ENCODE measurements at places on chromosomes 6 and 20.

DNA sequence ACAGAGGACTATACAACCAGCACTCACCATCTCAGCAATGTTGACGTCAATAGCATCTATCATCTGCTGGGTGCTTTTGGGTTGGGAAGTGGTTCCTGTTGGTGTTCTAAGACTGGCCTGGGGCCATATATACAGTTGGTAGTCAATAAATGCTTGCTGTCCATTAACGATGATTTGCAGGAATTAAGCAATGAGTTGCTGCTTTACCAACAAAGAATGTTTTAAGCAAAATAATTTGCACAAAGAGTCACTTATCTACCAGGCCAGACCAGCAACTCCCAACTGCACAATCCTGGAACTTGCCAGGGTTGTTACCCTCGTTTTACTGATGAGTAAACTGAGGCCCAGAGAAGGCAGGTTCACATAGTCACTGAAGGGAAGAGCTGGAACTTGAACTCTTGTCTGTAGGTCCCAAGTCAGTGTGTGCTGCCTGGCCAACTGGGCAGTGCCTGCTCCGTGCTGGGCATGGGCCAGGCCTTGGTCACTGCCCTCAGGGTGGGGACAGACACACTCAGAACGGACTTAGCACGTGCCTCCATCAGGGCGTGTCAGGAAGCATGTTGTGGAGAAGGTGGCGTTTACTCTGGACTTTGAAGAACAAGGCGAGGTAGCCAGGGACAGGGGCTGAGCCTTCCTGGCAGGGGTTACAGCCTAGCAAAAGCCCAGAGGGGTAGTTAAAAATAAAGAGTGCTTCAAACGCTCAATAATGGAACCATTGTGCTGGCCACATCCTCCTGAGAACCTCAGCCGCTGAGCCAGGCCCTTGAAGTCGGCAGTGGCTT lies 2.5 kb upstream of the SRC start:
- no peak for DNase-seq

DNA sequence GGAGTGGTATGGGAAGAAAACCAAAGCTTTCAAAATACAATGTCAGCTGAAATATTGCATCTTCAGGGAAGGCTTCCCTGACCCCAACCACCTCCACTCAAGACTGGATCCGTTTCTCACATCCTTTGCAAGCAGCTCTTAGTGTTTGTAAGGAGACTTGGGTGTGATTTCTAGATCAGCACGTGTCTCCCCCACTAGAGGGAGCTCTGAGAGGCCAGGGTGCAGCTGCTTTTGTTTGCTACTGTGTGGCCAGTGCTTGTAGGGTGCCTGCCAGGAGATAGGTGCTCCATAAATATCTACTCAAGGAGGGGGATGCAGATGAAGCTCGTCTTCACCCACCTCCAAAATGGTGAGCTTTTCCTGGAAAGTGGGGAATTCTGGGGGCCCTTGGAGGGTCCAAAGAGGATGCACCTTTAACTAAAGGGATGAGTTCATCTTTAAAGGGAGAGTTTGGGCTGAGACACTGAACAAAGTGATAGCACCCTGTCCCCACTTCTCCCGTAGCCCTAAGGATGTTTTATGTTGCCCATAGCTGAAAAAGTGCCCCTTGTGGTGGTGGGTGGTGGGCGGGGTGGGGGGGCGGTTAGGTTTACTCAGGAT lies 52.6 kb upstream of the MAFB start:
- peak; percentile 7 for DNase-seq

- DNase-seq: no peak
Measured at GRCh38 chr6:7188492-7188891, 80.7 kb downstream of the RREB1 start.

DNA sequence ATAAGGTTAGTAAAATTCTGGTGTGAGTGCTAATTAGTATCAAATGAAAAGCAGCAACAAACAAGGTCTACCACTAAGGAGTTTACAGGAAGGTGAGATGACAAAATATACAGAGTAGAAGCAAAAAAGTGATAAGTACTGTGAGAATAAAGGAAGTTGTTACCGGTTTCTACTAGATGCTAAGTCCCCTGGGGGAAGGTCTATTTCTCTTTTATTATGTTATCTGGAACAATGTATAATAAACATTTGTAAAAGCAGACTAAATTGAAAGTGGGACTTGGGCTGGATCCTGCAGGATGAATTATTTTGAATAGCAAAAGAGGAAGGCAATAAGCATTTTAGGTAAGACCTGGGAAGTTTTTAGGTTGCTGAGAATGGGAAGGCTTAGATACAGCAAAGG lies 158.7 kb upstream of the SLC22A16 start:
- DNase-seq: no peak

DNA sequence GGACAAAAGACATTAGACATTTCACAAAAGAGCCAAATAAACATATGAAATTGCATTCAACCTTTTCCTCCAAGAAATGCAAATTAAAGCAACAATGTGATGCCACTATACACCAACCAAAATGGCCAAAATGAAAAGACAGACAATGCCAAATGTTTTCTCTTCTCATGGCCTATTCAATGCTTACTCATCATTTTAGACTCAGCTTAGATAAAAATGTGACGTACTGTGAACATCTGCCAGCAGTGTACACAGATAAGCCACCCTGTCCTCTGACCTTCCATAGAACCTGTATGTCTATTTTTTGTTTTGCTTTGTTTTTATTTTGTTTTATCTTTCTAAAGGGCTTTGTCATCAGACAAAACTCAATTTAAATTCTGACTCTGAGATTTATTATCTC lies 385.2 kb downstream of the FRK start:
- DNase-seq: no peak

DNA sequence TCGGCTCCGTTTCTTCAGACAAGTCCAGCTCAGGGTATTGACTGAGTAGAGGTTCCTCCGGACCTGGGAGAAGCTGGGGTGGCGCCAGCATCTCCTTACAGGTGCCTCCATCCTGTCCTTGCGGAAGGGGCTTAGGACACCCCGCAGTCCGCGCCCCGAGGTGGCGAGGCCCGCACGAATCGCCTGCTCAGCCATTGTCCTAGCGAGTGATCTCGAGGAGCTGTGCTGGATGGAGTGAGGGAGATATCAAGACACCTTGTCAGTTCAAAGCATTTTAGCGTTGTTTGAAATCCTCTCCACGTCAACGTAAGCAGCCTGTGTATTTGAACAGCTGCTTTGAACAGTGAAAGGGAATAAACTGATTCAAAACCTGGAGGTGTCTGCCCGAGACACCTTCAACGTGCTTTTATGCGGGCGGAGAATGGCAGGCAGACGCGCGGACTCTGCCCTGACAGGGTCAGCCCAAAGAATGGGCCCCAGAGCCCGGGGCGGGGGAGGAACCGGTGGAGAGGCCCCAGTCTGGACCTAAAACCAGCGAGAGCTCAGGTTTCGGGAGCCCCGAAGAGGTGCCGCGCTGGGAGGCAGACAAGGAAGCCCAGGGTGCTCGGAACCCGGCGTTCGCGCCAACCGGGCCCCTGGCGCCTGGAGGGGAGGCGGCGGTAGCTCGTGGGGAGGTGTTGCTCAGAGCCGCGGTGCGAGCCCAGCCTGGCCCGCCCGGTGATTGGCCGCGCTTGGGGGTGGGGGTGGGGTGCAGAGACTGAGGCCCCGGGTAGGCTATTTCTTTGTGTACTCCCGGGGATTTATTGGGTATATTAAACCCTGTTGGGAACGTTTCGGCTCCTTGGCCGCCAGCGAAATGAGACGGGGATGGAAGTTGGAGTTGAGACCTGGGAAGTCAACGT lies 3.1 kb upstream of the POU3F2 start:
- DNase-seq: no peak

GRCh38 chr6:21855811-21856455 lies 262.4 kb downstream of the SOX4 start:
- DNase-seq: no peak

GRCh38 chr6:137217801-137218472 lies 1.2 kb downstream of the IFNGR1 start:
- DNase-seq: no peak

GRCh38 chr20:4216142-4216735 lies 200.9 kb upstream of the RNF24 start:
- DNase-seq: no peak

GRCh38 chr6:133502441-133503335 lies 261.5 kb downstream of the EYA4 start:
- DNase-seq: peak; percentile 63

DNA sequence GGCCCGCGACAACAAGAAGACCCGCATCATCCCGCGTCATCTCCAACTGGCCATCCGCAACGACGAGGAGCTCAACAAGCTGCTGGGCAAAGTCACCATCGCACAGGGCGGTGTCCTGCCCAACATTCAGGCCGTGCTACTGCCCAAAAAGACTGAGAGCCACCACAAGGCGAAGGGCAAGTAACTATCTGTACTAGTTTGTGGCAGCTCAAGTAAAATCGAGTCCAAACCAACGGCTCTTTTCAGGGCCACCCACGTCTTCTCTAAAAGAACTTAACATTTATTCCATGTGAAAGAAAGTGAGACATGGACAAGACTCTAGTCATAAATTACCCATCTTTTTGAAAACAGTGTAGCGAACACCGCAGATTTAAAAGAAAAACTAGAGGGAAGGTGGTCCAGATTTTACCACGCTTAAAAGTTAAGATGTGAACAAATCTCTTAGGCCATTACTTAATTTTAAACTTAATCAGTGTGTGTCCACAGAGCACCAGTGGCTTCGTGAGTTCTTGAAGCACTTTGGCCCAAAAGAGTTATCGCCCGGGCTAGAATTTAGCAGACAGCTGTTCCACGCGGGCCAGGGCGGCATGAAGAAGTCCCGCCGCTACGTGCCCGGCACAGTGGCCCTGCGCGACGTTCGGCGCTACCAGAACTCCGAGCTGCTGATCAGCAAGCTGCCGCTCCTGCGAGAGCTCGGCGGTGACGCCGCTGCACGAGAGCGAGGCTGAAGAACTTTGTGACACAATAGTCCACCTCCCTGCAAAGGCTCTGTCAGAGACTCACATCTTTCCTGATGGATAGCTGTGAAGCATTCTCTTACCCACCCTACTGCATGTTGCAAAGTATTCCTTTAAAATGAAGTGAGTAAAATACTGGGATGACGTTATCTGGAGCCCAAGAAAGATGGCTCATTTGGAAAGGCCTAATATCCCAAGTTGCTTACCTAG lies 113.9 kb upstream of the PRSS16 start:
- no peak for DNase-seq

GRCh38 chr20:21272679-21273078 lies 30.5 kb upstream of the XRN2 start:
- no peak for DNase-seq

DNA sequence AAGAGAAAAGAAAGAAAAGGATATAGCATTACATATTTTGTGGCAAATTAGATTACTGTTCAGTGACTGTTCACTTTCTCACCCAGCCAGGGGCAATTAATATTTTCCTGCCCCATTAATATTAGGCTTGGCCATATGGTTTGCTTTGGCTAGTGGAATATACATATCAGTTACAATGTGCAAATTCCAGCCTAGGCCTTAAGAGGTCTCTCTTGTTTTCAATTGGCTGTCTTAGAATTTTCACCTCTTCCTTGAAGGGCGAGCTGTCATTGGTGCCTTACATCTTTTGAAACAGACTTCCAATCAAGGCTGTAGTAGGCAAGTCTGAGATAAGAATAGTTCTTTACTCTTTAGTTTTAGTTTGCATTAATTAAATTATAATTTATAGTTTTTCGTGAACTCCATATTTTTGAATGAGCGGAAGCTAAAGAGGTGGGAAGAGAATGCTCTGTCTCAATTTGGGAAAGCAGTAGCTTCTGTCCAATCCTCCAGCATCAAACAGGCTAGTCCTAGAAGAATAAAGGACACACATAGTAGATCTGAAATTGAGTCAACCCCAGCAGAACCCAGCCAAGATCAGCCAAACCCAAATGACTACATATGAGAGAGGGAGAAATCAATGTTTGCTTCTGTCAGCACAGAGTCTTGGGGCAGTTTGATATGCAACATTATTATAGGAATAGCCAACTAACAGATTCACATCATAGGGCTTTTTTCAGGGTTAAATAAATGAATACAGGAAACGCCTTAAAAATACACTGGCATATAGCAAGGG lies 6.3 kb upstream of the CSNK2A1 start:
- DNase-seq: no peak

DNA sequence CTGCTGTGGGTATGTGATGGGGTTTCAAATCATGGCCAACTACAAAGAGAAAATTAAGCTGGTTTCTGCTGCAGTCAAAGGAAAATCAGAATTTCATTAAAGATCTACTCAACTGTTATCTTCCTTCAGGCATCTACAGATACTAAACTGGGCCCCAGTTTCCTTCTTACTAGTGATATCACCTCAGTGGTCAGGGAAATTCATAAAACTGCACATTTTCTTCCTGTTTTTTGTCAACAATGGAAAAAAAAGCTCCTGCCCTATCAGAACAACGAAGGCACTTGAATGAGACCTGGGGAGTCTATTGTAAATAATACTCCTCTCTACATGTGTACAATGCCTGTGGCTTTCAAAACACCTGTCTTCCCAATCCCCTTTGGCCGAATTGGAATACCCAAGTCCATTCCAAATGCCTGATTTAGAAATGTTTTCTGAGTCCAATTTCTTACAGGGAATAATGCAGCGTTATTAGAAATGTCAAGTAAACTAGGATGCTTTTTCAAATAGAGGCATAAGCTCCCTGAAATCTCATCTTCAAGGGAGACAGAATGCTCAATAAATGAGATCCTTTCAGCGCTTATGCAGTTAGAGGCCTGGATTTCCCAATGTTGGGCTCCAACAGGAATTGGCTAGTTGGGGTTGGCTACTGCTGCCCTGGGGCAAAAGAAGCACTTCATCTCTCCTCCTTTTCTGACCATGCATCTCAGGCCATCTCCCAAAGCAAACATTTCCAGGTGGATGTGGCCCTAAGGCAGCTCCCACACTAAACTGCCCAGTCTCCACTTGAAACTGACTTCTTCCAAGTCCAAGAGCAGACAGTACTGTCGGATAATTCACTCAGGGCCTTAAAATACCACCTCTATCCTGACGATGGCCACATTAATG lies 143.3 kb downstream of the NFATC2 start:
- DNase-seq: no peak

DNA sequence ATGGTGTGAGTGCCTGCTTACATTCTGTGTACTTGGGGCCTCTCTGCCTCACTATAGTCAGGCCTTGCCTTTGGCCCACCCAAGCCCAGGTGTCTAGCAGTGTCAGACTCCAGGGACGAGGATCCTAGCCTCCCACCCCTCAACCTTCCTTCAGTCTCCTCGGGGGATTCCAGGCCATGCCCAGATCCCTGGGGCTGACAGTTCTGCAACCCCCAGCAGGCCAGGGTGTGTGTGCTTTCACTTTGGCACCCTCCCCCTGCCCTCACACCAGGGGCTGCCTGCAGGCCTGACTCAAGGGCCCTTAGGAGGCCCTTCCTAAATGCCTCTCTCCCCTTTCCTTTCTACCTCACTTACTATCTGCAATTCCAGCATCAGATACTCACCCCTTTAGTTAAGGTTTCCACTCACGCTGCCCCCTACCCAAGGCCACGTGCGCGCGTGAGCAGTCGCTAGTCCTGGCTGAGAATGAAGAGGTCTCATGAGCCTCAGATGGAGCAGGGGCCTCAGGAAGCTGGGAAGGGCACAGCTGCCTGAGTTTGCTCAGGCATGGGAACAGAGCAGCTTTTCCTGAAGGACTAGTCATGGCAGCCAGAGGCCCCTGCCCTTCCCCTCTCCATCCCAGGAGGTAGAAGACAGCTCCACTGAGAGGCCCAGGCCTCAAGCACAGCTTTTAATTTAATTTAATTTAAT lies 859 bp upstream of the CLPS start:
- DNase-seq: no peak
